ENCODE measurements at places on chromosomes 11 and 22.
A peak's percentile ranks its signal among the peaks of the same experiment; 100 is the strongest.

DNA sequence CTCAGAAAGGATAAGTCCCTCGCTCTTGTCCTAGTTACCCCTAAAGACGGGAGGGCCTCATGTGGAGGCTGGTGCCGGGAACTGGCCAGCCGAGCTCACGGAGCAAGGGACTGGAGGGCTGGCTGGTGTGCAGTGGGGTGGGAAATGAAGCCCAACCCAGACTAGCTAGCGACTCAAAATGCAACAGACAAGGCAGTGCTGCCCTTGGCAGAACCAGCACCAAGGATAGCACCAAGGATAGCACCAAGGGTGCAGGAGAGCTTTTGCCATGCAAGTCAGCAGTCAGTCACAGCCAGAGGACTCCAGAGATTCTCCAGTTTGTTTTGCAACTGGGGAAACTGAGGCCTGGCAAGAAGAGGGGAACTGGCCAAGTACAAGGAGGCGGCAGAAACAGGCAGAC is 6.5 kb upstream of the BATF2 start:
- no peak for DNase-seq

- DNase-seq = no peak
Measured at GRCh38 chr22:31102441-31103081, 4.8 kb downstream of the SELENOM start.

- DNase-seq = no peak
Measured at GRCh38 chr11:62556875-62557631, 10.4 kb upstream of the AHNAK start.

DNA sequence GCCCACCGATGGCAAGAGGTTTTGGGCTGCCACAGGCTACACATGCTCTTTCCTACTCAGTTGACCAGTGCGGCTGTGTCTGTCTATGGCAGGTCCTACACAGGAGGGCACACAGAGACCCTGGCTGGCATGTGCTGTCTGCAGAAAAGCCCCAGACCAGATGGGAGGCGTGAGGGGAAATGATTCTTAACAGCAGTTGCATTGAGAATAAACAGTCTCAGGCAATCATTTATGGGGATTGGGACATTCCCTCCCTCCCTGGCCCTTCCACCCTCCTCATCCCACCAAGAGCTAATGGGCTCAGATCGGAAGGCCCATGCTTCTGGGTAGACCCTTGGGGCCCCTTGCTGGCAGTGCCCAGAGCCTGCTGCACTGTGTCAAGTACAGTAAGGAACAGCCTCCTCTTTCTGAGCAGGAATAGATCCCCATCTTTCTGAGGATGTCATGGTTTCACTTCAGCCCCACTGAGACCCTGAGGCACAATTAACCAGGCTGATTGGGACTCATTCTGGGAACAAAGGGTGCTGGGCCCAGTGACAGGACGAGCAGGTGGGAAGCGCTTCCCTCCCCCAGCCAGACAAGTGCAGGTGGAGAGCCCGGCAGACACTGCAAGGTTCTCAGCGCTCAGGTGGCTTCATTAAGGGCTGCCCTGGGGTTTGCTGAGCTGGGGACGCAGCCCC is 28.3 kb downstream of the TSPAN18 start:
- no peak for DNase-seq

DNA sequence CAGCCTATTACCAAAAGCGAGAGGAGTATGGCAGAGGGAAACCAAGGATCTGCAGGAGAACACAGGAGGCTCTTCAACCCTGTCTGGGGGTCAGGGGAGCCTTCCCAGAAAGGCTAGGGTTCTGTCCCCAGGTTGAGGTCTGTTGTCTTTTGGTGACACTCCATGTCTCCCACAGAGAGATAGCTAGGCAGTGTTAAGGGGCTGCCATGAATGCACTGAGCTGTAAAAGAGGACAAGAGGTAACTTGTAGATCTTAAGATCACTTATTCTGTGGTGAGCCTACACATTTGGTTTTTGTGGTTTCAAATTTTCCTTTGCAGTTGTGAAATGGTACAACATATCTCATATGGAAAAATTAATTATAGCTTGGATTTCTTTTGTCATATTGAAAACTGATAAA is 6.0 kb upstream of the ACER3 start:
- DNase-seq = no peak

GRCh38 chr11:100141201-100141600 is 545.9 kb upstream of the ARHGAP42 start:
- no peak for DNase-seq

GRCh38 chr22:37431366-37431765 is 4.1 kb upstream of the ELFN2 start:
- no peak for DNase-seq

DNA sequence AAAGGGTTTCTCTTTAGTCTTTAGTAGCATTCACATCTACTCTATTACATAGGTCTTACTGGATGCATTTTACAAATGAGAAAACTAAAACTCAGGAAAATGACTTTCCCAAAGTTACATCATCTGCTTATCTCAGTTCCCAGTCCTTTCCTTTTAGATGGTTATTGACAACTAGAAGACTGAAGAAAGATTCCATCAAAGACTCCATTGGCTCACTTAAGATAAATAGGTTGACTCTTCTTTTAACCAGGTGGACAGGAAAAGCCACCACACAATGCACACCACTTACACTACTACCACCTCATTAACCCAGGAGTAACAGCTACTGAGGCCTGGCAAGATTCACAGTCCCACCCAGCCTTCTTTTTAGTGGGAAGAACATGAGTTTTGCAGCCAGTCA is 123.6 kb downstream of the TRIM44 start:
- DNase-seq = no peak

GRCh38 chr11:2083411-2083810 is 55.8 kb downstream of the IGF2 start:
- no peak for DNase-seq

DNA sequence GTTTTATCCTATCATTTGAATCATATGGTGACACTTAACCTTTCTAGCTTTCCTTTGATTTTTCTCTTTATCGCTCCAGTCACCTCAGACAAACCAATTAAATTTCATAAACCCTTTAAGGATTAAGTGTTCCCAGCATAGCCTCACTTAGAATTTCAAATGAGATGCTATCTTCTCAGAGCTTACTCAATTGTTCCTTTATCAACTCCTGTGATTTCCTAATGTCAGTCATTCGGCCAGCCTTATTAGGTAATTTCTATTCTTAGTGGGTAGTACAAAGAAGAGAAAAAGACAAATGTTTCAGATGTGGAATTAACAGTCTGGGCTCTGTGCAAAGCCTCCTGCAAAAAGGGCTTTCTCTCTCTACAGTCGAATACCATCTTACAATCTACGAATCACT is 77.1 kb upstream of the CCDC90B start:
- no peak for DNase-seq

- no peak for DNase-seq
Measured at GRCh38 chr22:17149076-17149815, 9.8 kb downstream of the HDHD5 start.

DNA sequence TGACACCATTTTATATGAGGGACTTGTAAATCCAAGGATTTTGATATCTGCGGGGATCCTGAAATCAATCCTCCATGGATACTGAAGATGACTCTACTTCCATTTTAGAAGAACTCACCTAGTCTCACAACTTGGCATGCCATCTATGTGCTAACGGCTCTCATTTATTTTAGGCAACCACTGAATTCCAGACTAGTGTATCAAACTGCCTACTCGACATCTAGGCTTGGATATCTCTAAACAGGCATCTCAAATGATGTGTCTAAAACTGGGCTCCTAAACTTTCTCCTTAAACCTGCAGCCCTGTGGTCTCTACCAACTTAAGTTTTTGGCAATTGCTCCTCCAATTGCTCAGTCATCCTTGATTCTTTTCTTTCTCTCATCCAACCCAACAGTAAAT is 31.2 kb upstream of the CLNS1A start:
- DNase-seq = no peak

DNA sequence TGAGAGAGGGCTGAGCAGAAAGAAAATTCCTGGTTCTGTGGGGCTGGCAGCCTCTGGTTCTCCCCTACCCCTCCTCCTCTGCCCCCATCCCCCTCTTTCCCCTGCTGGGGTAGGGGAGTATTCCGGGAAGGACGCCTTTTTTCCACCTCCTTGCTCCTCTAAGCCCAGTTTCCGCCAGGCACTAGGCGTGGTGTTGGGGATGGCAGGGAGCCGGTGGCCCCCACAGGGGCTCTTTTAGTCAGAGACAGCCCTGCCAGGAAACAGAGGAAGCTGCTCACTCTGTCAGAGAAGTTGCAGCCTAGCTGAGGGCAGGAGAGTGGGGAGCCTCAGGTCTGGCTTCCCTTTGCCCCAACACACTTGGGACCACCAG is 15.6 kb upstream of the ARHGEF17 start:
- DNase-seq = no peak

GRCh38 chr11:42524534-42525227 is 787.1 kb upstream of the API5 start:
- peak; percentile 1 for DNase-seq

GRCh38 chr11:107041088-107041444 is 22.8 kb upstream of the GUCY1A2 start:
- no peak for DNase-seq

DNA sequence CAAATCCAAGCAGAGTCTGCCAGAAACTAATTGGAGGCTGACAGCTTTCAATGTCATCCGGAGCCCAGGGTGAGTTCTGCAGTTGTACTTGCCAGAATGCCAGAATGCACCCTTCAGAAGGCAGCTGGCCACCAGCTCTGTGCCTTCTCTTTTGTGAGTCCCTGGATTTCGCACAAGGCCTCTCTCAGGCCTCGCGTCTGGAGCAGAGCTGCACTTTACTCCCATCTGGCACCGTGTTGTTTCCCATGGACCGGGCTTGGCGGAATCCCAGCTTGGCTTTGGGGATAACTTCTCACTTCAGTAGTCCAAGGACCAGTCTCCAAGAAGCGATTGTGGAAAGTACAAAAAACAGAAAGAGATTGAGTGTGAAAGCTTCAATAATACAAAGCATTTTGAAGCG is 451.3 kb upstream of the KIRREL3 start:
- no peak for DNase-seq

DNA sequence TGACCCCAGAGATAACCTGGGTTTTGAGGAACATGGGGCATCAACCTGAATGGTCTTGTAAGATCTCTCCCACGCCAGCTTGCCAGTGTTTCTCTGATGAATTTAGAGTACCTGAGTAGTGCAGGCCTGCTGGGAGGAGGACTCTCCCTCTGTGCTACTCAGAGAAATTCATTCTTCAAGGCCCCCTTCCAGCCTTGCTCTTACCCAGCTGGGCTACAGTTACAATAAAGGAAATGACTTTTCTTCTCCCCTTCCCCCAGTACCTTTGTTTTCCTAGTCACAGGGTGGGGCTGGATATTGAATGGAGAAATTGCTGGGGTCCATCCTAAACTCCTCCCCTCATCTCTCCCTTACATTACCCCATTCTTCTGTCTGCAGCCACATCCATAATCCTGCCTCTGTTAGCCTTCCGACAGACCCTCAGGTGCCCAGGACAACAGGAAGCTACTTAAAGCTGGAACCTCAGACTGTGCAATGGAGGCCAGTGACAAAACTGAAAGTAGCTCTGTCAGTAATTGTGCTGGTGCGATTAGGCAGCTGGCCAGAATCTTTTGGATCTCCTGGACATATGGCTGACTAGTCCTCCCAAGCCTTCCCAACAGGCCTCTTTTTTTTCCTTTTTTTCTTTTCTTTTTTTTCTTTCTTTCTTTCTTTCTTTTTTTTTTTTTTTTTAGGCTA is 17.4 kb downstream of the LIMK2 start:
- no peak for DNase-seq

GRCh38 chr11:7020183-7020917 is at the start of the genes NLRP14 and ZNF214:
NLRP14 (plus strand) TSS chr11:7020479; CDS start chr11:7038587, 18,108 bp downstream.
ZNF214 (minus strand) TSS chr11:7020346; CDS start chr11:7002835, 17,511 bp downstream.
- DNase-seq = no peak

GRCh38 chr22:40517631-40518030 is 118.9 kb downstream of the MRTFA start:
- no peak for DNase-seq

- no peak for DNase-seq
Measured at GRCh38 chr11:40100781-40101180, 1358.7 kb downstream of the LRRC4C start.

DNA sequence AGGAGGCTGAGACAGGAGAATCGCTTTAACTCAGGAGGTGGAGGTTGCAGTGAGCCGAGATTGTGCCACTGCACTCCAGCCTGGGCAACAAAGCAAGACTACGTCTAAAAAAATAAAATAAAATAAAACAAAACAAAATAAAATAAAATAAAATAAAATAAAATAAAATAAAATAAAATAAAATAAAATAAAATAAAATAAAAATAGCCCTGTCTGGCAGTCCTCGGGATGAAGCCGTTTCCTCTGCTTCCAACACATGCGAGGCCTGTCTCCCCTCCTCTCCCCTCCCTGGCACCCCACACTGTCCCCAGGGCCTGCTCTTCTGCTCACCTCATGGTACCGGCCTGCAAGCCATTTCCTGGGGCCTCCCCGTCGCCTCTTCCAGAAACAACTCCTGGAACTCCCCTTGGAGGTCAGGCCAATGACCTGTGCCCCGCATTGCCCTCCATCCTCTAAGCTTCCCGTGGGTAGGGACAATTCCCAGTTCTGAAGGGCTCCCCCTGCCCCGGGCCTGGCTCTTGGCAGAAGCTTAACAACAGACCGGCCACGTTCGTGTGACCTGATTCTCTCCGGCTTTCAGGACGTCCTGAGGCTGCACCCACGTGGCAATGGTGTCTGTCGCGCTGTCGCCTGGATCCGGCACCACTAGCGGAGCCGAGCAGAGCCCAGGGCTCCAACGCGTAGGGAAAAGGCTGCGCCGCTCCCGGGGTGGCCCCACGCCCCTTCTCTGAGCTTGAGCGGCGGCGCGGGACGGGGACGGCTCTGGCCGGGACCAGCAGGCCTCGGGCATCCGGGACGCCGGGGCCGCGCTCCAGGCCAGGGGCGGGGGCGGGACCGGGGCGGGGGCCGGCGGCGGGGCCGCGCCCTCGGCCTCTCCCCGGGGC is 456 bp upstream of the PARVB start:
- DNase-seq = no peak

DNA sequence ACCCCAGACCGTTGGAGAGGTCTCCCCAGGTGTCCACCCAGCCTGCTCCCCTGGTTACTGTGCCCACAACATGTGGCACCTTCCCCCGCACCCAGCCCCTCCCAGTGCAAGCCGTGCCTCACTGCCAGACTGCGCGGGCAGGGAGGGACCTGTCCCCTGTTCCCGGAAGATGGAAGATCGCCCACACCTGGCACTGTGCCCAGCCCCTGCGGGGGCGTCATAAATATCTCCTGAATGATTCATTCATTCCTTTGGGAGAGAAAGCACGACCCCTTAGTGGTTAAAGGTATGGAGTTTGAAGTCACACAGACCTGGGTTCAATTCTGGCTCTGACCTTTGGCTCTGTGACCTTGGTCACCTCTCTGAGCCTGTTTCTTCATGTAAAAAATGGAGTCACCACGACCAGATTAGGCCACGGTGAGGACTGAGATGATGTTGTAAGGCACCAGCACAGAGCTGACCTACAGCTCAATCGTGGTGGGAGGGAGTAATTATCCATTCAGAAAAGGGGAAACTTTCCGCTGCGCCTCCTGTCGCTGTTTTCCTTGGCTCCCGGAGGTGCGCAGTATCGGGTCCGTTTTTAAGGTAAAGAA is 497 bp upstream of the SYT12 start:
- no peak for DNase-seq

GRCh38 chr11:120565466-120566155 is 54.1 kb downstream of the GRIK4 start:
- no peak for DNase-seq

Measured in GM18507 (cell line).